ENCODE measurements at places on chromosomes 7 and 10.

- no peak for DNase-seq
Observed at GRCh38 chr10:90969947-90970673, 49.2 kb upstream of the ANKRD1 start.

DNA sequence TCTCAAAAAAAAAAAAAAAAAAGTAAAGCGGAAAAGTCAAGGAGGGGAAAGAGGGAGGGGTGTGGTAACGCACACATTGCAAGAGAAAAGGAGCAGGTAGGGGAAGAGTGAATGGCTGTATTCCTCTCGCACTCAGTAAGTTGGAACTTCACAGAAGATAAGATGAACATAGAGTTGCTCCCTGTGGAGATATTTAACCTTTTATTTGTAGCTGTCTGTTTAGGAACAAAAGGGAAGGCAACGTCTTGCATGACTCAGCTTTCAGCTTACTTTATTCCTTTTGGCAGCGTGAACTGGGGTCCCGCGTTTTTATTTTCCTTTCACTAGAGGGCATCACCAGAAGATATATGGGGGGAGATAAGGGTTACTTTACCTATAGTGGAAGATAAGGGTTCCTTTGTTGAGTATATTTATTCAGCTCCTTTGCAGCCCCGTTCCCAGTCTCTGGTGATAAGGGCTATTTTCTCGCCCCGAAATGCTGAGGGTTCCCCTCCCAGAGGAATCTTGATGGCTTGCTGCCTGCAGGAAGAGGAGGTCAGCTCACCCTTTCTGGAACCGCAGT, 78.5 kb downstream of the APBB1IP start:
- no peak for DNase-seq

GRCh38 chr10:28687683-28688001, 10.3 kb downstream of the BAMBI start:
- DNase-seq = no peak

DNA sequence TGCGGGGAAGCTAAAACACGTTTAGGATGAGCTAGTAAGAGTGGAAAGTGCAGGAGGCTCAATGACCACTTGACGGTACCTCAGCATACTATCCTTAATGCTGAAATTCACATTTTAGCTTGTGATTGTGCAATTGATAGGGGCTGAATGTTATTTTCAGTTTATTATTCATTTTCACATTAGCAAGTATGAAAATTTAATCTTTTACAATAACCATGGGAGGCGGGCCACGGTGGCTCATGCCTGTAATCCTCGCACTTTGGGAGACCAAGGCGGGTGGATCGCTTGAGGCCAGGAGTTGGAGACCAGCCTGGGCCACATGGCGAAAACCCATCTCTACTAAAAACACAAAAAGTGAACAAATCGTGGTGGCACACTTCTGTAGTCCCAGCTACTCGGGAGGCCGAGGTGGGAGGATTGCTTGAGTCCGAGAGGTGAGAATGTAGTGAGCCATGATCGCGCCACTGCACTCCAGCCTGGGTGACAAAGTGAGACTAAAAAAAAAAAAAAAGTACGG, 22.0 kb upstream of the ANLN start:
- no peak for DNase-seq

- no peak for DNase-seq
Observed at GRCh38 chr7:112282476-112283188, 76.1 kb downstream of the ZNF277 start.

DNA sequence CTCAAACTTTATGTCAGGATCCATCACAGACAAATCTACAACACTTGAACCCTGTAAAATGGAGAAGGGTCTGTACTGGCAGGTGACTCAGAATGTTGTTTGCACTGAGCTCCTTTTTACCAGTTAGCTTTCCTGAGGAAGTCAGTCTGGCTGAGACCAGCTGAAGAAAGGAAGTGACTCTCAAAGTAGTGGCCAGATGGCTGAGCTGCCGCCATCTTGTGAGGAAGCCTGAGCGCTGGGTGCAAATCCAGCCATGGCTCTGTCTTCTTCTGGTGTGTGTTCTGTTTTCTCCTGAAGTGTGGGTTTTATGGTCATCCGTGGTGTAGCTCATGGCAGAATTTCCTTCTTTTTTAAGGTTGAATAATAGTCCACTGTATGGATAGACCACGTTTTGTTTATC, 25.5 kb upstream of the ECHDC3 start:
- no peak for DNase-seq

GRCh38 chr7:22393913-22394729, 37.2 kb upstream of the RAPGEF5 start:
- DNase-seq = no peak

- no peak for DNase-seq
Observed at GRCh38 chr7:30862995-30863705, 48.5 kb upstream of the AQP1 start.

GRCh38 chr10:104333728-104334373, 4.4 kb downstream of the ITPRIP start:
- no peak for DNase-seq

- no peak for DNase-seq
Observed at GRCh38 chr7:123647106-123647730, 8.4 kb upstream of the LMOD2 start.

GRCh38 chr7:27168265-27168947, 3.1 kb upstream of the HOXA9 start:
- DNase-seq = peak; percentile 58

GRCh38 chr10:472241-472910, 217.1 kb downstream of the DIP2C start:
- no peak for DNase-seq

GRCh38 chr10:24713086-24713485, 10.6 kb downstream of the ARHGAP21 start:
- DNase-seq = no peak

DNA sequence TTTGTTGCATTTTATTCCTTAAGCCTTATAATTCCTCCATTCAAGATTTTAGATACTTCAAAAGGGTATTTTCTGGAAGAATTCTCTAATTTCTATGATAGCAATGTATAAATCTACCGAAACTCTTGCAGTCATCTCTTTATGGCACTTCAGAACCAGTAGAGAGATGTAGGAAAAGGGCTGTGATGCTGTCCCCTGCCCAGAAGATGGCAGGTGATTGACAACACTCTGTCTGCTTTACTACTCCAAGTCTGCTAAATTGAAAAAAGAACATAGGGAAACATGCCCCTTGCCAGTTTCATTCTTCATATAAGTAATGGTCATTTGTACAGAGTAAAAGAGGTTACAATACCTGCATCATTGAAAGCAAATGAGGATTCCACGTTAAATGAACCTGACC, 5.1 kb downstream of the TCTN3 start:
- no peak for DNase-seq

- DNase-seq = no peak
Observed at GRCh38 chr7:6210621-6211372, 61.6 kb downstream of the CYTH3 start.

- DNase-seq = no peak
Observed at GRCh38 chr7:151013356-151013732, 10.9 kb downstream of the ATG9B start.

- DNase-seq = no peak
Observed at GRCh38 chr10:5165738-5166137, 19.2 kb downstream of the AKR1C8 start.

- DNase-seq = no peak
Observed at GRCh38 chr10:56856569-56856968, 495.5 kb upstream of the ZWINT start.

Data from posterior cingulate gyrus (tissue), 11 donors.